ENCODE measurements at places on chromosomes 13 and 19. TPM values are rescaled to one million over a fixed set of nuclear protein-coding genes. Genes with fewer than 3 reads are reported as not detected.
A peak's percentile ranks its signal among the peaks of the same experiment; 100 is the strongest.

The ZNF730 gene
- total RNA-seq = 2.6 TPM

DNA sequence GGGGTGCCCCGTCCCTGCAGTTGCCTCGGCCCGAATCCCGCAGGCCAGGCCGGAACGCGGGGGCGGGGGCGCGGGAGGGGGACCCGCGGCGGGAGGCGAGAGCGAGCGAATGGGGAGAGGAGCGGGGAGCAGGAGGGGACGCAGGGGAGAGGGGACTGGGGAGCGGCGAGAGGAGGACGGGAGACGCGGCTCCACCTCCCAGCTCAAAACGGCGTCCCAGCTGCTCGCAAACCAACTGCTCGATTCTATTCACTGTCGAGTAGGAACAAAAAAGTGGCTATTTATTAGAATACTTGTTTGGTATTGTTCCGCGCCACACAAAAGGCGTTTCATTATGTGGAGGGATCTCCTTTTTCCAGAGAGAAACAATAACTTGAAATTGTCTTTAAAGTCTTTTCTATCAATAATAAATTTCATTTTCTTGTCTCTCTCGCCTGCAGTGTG is 10.6 kb upstream of the SOX1 start:
- DNase-seq = no peak

DNA sequence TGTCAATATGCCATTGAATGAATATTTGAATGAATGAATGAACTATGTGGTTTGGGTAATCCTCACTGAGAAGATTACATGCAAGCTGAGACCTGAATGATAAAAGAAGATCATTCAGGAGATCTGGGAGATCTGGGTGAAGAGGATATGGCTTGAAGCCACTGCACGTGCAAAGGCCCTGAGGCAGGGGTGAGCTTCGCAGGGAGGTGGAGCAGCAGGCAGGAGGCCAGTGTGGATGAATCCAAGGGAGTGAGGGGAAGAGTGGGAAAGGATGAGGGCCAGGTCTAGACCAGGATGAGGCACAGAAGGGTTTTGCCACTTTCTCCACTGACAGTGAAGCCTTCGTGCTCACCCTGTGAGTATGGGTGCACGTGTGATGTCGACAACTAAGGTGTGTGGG is 49.9 kb downstream of the ERICH4 start:
- DNase-seq = no peak

DNA sequence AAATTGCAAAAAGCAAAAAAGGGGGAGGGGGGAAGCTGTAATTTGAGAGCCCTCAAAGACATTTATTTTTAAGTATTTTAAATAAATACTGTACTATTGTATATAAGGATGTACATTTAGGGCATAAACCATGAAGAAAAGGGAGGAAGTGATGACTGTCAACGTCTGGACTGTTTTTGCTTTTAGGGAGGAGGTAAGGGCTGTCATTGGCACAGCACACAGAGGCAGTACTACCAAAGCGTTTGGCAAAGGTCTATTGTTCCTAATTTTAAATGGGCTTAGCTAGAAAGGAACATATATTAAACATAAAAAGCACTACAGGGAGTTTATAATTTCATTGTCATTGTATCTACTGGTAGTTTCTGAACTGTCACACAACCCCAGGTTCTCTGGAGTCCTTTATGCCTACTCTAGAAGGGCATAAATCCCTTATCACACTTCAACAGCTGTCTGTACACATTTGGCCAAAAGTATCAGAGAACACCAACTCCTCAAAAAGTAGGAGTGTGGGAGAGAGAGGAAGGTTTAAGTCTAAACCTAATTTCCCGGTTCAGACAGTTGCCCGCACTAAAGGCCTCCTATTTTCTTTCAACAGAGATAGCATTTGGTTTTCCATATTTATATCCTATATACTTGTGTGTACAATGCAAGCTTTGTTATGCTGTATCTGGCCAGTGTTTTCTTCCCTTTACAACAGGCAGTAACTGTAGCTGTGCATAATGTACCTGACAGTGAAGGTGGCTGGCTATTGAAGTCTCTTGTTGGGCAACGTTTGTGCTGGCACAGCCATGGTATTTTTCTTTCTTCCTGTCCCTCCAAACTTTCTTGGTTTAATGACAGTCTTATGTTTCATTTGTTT is 406.2 kb downstream of the KLF5 start:
- no peak for DNase-seq

The AKT1S1 gene
- total RNA-seq = 17.5 TPM

DNA sequence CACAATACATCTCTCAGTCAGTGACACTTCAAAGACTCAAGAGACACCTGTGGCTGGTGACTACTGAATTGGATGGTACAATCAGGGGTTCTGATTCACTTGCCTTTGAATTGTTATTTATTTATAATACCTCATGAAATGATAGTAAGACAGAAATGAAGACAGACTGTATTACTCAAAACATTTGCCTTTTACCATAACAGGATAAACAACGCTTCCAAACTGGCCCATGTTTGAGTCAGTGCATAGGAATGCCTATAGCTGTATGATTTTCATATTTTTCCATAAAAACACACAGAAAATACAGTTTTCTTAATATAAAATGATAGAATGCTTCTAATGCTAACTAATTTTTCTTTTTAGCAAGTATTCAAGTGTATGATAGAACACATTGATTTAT is 59.5 kb upstream of the FGF14 start:
- no peak for DNase-seq

DNA sequence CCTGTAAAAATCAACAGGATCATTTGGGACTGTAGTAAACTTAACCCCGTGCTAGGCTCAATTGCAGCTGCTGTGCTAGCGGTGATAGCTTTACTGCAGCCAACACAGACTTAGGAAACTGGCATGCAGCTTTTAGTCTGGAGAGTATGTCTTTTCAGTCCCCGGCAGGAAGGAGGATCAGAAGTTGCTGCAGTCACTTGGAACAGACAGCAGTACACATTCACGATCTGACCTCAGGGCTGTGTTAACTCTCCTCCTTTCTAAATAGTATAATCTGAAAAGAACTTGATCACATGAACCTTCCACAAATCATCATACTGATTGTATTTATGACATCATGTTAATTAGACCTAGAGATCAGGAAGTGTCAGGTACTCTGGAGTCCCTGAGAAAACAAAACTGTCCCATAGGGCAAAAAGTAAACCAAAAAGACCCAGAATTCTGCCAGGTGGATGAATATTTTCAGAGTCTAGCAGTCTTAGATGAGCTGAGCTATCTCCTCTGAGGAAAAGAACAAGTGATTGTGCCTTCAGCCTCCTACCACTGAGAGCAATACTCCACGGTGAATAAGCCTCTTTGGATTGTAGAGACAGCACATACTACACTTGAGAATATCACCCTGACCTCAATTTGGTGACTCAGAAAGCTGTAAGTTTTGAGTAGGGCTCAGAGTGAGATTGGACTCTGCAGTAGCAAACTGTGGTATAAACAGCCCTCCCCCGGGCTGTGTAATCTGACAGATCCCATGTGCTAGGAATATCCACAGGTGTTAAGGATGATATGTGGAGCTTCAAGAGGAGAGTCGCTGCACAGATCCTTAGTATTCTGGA is 181.0 kb upstream of the GPR12 start:
- DNase-seq = peak; percentile 22

- no peak for DNase-seq
Observed at GRCh38 chr13:103762523-103762922, 696.3 kb upstream of the SLC10A2 start.

DNA sequence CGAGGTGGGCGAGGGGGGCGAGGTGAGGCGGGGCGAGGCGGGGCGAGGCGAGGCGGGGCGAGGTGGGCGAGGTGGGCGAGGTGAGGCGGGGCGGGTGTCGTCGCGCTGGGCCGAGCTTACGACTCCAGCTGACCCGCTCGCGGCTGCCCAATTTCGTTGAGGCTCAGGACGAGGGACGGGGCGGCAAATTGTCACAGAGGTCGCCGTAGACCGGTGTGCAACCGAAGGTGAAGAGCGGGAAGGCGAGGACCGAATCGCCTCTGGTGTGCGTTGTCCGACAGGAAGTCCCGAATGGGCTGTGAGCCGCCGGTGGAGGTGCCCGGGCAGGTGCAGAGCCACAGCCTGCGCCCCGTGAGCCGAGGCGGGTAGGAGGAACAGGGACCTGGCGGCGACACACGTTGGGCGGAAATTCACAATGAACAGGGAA is at the start of gene LACC1:
Gene LACC1 (plus strand): TSS at position 150 of the 427 bp plus-strand sequence. CDS start 1,082 bp downstream, outside the sequence.
- no peak for DNase-seq

- no peak for DNase-seq
Observed at GRCh38 chr13:99909097-99909835, 62.3 kb downstream of the ZIC5 start.

DNA sequence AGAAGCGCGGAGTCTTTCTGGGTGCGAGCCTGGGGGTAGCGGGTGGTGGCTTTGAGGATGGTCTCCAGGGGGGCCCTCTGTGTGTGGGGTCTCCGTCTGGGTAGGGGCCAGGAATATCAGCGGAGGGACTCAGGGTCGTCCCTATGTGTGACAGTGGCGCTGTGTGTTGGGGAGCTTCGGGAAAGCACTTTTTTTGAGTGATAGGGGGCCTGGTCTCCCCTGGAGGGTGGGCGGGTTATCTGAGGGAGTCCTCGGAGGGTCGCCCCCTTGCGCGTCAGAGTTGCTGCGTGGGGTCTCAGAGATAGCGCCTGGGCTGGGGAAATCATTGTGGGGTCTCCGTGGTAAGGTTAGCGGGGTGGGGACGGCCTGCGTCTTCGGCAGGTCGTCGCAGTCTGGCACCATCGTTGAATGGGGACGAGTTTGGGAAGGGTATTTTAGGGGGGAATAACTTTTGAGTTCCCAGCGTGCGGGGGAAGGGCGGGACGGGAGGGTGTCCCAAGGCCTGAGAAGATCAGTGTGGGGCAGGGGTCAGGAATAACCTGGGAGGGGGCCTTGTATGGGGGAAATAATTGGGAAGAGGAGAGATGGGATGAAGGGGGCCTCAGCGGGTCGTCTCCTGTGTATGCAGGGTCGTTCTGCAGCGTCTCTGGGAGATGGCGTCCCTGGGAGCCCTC is 857 bp downstream of the IER2 start:
- peak; percentile 69 for DNase-seq

The LCP1 gene
- 1,019 TPM for total RNA-seq

DNA sequence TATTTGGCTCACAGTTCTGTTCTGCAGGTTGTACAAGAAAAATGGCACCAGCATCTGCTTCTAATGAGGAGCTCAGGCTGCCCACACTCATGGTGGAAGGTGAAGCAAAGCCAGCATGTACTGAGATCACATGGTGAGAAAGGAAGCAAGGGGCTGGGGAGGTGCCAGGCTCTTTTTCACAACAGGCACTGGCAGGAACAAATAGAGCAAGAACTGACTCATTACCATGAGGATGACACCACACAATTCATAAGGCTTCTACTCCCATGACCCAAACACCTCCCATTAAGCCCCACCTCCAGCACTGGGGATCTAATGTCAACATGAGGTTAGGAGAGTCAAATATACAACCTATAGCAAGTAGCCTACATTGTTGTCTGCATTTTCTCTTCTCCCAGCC is 522.6 kb downstream of the RFC3 start:
- DNase-seq = no peak

GRCh38 chr13:109998037-109998436 is 211.7 kb upstream of the IRS2 start:
- no peak for DNase-seq

The ATP4A gene
- not detected for total RNA-seq

The KLF1 gene
- total RNA-seq = 0.32 TPM
